Naive thymus-derived CD8-positive, alpha-beta T cell (primary cell): ENCODE measurements at places on chromosomes 12 and 14. TPM values are rescaled to one million over a fixed set of nuclear protein-coding genes. Genes with fewer than 3 reads are reported as not detected.

- H3K4me1 ChIP-seq: peaks cover 21% of the 10 kb centered on the region
- peaks cover 96% of the 10 kb centered on the region for H3K36me3 ChIP-seq
Measured at GRCh38 chr12:108538616-108539195, 22.3 kb downstream of the SART3 start.

DNA sequence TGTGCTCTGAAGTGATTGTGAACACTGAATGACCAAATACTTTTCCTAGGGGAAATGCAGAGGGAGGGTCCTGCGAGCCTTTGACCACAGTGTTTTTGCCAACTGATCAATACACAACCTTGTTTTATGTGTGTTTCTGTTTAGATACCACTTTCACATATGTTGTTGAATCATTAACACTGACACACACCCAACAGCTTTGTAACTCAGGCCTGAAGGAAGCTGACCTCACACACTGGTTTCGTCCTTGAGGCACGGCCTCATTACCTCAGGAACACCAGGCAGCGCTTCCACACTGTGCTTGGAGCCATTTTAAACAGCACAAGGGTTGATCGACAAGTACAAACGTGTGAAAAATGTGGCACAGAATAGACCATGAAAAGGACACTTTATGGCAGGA, 60.0 kb downstream of the PPFIBP1 start:
- DNase-seq: no peak
- H3K4me1 ChIP-seq: peaks cover 6% of the 10 kb centered on the region
- H3K36me3 ChIP-seq: peaks cover 4% of the 10 kb centered on the region
- no peaks in the 10 kb centered on the region for H3K27me3 ChIP-seq
- no peak overlapping the region for H3K4me3 ChIP-seq
- H3K27ac ChIP-seq: no peak overlapping the region

DNA sequence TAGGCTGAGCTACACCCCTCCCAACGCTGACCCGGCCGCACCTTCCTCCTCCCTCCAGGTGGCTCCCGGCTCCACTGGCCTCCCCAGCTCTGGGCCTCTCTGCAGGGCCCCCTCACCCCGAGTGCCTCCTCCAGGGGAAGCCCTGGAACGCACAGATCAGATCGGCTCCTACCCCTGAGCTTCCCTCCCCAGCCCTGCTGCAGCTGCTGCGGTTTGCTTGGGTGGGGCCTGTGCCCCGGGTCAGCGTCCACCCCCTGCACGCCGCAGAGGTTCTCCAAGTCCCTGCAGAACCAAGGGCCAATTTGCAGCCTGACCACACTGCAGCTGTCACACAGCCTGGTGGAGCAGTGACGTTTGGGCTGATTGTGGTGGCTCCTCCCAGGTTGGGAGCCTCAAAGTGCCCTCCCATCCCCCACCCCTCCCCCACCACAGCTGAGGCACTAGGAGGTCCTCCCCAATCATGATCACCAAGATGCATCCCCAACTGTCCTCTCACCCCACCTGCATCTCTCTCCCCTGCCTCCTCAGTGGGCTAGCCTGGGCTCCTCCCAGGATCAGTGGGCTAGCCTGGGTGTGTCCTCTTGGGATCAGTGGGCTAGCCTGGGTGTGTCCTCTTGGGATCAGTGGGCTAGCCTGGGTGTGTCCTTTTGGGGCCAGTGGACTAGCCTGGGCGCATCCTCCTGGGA, 12.8 kb upstream of the FBRSL1 start:
- peak overlapping the region; percentile 29 for H3K4me3 ChIP-seq
- no peaks in the 10 kb centered on the region for H3K27me3 ChIP-seq
- no peak for DNase-seq
- H3K4me1 ChIP-seq: peaks cover 47% of the 10 kb centered on the region
- H3K27ac ChIP-seq: peak overlapping the region; percentile 86

- H3K27ac ChIP-seq: no peak overlapping the region
- no peak overlapping the region for H3K4me3 ChIP-seq
- DNase-seq: no peak
- no peaks in the 10 kb centered on the region for H3K4me1 ChIP-seq
- H3K36me3 ChIP-seq: no peaks in the 10 kb centered on the region
Measured at GRCh38 chr12:98351089-98351488, 164.3 kb upstream of the TMPO start.

GRCh38 chr14:50599700-50600444, 39.9 kb downstream of the ATL1 start:
- no peak for DNase-seq
- H3K4me3 ChIP-seq: no peak overlapping the region
- H3K27me3 ChIP-seq: no peaks in the 10 kb centered on the region
- no peak overlapping the region for H3K27ac ChIP-seq
- H3K4me1 ChIP-seq: no peaks in the 10 kb centered on the region

GRCh38 chr12:129393357-129393937, 510.4 kb downstream of the TMEM132D start:
- H3K27me3 ChIP-seq: no peaks in the 10 kb centered on the region
- H3K4me1 ChIP-seq: no peaks in the 10 kb centered on the region
- no peak for DNase-seq
- no peaks in the 10 kb centered on the region for H3K36me3 ChIP-seq

DNA sequence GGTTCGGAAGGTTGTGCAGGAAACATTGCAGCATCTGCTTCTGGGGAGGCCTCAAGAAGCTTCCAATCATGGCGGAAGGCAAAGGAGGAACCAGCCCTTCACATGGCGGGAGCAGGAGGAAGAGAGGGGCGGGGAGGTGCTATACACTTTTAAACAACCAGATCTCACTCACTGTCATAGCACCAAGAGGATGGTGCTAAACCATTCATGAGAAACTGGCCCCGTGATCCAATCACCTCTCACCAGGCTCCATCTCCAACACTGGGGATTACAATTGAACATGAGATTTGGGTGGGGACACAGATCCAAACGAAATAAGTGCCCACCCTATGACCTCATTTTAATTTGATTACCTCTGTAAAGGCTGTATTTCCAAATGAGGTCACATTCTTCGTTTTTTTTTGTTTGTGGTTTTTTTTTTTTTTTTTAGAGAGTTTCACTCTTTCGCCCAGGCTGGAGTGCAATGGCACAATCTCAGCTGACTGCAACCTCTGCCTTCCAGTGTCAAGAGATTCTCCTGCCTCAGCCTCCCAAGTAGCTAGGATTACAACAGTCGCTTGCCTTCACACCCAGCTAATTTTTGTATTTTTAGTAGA, 11.4 kb upstream of the ORAI1 start:
- H3K36me3 ChIP-seq: no peaks in the 10 kb centered on the region
- no peak overlapping the region for H3K4me3 ChIP-seq
- no peaks in the 10 kb centered on the region for H3K27me3 ChIP-seq

DNA sequence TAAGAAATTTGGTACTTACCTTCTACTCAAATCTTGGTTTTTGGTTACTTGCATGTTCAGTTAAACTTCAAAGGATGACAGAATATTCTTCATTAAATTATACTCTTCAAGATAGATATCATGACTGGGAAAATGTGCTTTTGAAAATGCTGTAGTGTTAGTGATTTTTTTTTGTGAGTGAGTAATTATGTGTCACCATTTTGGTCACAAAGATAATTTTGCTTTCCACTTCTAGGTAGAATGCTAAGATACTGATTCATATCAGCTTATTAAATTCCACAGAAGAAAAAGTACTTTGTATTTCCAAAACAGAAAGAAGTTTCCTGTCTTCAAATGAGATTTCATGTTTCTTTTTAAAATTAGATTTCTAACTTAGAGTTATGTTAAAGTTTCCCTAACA, 61.2 kb downstream of the ATXN7L3B start:
- H3K4me3 ChIP-seq: no peak overlapping the region
- H3K36me3 ChIP-seq: no peaks in the 10 kb centered on the region
- H3K4me1 ChIP-seq: no peaks in the 10 kb centered on the region

- H3K36me3 ChIP-seq: no peaks in the 10 kb centered on the region
- H3K27me3 ChIP-seq: peaks cover 21% of the 10 kb centered on the region
- peak; percentile 12 for DNase-seq
- peaks cover 18% of the 10 kb centered on the region for H3K4me1 ChIP-seq
- no peak overlapping the region for H3K4me3 ChIP-seq
Measured at GRCh38 chr14:97276573-97276972, 479.4 kb downstream of the VRK1 start.

GRCh38 chr12:82686168-82687020, at the start of gene TMTC2:
TMTC2 (plus strand) TSS chr12:82686906.
- DNase-seq: peak; percentile 85
- H3K27ac ChIP-seq: peak within 1 kb of the TSS; percentile 89
- peak within 1 kb of the TSS; percentile 92 for H3K4me3 ChIP-seq
- H3K4me1 ChIP-seq: peaks cover 16% of the 10 kb centered on the region
- H3K27me3 ChIP-seq: peaks cover 9% of the 10 kb centered on the region
- no peaks in the 10 kb centered on the region for H3K36me3 ChIP-seq

GRCh38 chr14:54653712-54654469, 87.0 kb downstream of the SAMD4A start:
- H3K27ac ChIP-seq: no peak overlapping the region
- no peaks in the 10 kb centered on the region for H3K36me3 ChIP-seq
- peaks cover 20% of the 10 kb centered on the region for H3K27me3 ChIP-seq

DNA sequence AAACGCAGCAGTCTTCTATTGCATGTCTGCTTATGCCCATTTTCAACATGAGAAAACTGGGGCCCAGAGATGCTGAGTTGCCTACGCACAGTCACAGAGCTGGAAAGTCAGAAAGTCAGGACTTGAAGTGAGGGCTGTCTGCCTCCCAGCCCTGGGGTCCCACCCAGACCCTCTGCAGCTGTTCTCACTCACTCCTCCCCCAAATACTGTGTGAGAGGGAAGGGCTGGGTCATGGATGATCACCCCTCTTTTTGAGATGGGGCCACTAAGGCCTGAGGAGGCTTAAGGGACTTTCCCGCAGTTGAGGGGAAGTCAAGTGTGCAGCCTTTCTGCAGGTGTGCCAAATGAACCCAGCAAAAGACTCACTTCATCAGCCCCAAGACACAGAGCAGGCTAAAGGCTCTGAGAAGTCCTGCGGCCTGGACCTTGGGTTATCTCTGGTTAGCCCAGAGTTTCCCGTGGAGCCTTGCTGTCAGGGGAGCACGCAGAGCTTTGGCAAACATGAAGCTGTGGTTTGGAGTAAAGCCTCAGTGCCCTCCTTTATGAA, 18.7 kb downstream of the DTX1 start:
- DNase-seq: no peak
- H3K27me3 ChIP-seq: no peaks in the 10 kb centered on the region

DNA sequence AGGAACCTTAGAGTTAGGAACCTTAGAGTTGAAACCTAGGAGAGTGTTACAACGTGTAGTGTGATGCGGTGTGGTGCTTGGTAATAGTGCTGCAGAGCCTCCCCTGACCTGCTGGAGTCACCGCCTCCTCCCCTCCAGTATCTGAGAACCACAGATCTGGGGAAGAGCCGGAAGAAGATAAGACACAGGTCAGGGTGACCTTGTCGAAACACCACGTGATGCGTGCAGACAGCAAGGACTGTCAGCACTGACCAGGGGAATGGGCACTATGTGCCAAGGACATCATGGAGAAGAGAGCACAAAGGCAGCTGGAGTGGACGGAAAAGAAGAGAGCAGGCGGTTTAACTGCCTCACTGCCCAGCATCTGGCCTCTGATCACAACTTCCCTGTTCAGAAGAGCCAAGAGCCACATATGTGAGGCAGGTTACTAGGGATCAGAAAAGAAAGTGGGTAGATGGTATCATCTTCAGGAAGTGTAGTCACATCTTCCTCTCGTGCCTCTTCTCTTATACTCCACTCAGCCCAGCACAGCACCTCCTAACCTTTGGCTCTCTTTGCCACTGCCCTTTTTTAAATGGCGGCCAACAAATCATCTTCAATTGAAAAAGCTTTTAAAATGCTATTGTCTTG, 93.7 kb downstream of the TESC start:
- no peaks in the 10 kb centered on the region for H3K4me1 ChIP-seq

DNA sequence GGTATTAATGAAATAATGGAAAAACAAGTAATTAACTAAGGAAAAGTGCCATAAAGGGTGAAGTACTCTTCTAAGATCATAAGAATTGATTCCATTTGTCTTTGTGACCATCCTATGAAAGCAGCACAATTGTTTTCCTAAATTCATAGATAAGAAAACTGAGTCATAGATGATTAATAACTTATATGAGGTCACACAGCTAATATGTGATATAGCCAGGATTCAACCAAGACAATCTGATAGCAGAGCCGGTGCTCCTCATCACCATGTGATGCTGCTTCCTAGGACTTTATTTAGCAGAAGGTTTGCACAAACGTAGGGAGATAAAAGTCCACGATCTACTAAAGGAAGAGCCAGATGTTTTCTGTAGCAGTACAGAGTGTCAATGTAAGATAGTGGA, 181.5 kb upstream of the SYT1 start:
- no peak for DNase-seq
- no peaks in the 10 kb centered on the region for H3K4me1 ChIP-seq
- no peaks in the 10 kb centered on the region for H3K27me3 ChIP-seq

DNA sequence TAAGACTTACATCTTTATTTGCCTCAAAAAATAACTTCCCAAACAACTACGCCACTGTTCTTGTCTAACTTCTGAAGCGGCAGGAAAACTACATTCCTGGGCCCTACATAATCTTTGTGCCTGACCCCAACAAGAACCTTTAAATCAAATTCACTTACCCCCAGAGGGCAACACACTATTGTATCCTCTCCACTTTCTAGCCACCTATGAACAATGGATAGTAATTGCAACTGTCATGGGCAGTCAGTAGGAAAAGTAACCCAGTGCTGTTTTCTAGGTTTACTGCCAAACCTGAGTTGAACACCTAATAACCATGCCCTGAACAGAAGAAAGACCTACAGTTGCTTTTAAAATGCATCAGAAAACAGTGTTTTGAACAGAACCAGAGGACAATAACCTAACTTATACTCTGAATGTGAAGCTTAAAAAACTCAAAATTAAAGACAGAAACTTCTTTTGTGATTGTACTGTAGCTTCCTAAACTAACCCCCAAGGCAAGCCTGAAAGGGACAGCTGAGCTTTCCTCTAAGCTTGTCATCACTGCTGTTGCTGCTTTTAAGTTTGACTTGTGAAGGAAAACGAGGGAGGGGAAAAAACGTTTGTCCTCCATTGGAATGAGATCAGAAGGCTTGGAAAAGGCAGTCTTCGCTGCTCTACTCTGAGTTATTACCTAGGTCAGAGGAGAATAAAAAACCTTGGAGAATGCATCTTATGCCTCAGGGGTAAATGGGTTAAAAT, 195.7 kb downstream of the SOX5 start:
- DNase-seq: no peak
- no peaks in the 10 kb centered on the region for H3K4me1 ChIP-seq
- no peak overlapping the region for H3K27ac ChIP-seq
- no peak overlapping the region for H3K4me3 ChIP-seq
- no peaks in the 10 kb centered on the region for H3K27me3 ChIP-seq
- no peaks in the 10 kb centered on the region for H3K36me3 ChIP-seq

- DNase-seq: peak; percentile 45
- H3K27me3 ChIP-seq: no peaks in the 10 kb centered on the region
- H3K4me1 ChIP-seq: peaks cover 3% of the 10 kb centered on the region
- H3K27ac ChIP-seq: no peak overlapping the region
- H3K4me3 ChIP-seq: no peak overlapping the region
Measured at GRCh38 chr14:52961060-52961639, 10.3 kb upstream of the FERMT2 start.

Gene STXBP6
- not detected for total RNA-seq

Gene TRPV4
- total RNA-seq: not detected

Gene YLPM1
- 103 TPM for total RNA-seq

Gene SLCO1B3
- not detected for total RNA-seq

Gene P2RX7
- 4.5 TPM for total RNA-seq

Gene PGF
- total RNA-seq: not detected

Gene GDF3
- total RNA-seq: not detected

Gene NGB
- not detected for total RNA-seq

Gene PLD4
- 2.2 TPM for total RNA-seq

Gene KCNA5
- total RNA-seq: not detected
